ENCODE measurements at places on chromosomes 7 and 10.

DNA sequence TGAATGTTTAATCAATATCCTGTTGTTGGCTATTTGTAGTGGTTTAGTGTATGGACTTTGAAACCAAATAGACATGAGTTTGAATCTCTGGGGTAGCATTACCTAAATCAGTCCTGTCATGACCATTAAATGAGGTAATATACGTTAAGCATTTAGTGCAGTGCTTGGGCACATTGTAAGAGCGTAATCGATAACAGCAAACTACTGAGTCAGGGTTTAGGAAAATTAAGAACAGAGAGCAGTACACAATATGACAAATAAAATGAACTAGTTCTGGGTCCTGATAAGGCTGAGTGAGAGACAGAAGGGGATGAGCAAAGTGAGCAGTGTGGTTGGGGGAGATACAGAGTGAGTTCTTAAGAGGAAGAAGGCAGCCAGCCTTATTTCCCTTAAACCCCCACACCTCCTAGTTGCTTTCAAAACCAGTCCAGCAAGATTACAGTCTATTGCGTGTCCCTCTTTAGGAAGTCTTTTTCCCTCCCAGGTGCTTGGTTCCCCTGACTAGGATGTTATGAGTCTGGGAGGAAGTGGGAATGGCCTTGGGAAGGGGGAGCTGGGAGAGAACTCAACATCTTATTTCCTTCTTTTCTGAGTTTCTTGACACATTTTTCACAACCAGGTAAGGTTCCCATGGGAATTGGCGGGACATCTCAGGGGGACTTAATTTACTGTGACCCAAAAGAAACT is 171.0 kb downstream of the SND1 start:
- no peak for DNase-seq

DNA sequence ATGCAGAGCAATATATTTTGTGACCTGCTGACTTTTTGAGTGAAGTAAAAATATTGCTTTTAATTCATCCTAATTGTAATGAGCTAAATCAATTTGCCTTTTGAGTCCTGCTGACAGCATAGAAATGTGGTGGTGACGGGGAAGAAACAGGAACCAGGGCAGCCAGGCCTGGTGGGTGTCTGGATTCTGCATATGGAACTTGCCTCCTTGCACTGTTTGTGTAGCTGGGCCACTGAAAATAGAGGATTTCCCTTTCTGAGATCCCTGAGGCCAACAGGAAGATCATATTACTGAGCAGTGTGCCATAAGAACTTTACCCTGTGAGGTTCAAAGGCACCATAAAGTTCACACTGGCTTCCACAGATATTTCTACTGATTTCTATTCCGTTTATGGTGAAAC is 488.4 kb upstream of the AKR1E2 start:
- DNase-seq = no peak

GRCh38 chr7:38658921-38659320 is 27.7 kb upstream of the AMPH start:
- no peak for DNase-seq

DNA sequence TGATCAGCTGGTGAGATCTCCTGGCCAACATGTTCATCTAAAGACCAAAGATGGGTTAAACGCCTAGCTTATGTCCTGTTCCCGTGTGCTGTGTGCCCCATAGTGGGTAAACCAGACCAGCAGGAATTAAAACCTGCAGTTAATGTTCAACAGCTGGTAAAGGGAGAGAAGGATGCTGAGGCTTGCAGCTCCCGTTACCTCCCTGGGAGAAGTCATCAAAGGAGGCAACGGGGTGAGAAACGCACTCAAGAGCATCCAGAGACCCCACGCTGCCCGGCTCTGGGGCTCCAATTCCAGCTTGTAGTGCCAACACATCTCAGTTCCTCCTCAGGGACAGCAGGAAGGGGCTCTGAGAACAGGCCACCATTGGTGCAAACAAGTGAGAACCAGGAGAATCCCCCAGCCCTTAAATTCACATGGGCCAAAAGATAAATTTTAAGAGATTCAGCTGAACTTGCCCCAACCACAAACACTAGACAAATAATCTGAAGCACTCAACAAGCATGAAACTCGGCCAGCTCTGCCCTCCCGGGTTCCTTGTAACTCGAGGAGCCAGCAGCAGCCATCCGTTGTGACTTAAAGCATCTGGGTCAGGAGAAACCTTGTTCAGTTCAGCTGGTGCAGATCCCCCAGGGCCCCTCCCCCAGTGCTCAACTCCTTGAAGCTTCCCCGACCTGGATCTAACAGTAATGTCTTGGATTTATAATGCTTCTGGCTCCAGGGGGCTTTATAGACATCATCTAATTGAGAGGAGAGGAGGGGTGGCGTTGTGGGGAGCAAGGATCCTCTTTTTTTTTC is 29.4 kb downstream of the FAM241B start:
- DNase-seq = no peak

DNA sequence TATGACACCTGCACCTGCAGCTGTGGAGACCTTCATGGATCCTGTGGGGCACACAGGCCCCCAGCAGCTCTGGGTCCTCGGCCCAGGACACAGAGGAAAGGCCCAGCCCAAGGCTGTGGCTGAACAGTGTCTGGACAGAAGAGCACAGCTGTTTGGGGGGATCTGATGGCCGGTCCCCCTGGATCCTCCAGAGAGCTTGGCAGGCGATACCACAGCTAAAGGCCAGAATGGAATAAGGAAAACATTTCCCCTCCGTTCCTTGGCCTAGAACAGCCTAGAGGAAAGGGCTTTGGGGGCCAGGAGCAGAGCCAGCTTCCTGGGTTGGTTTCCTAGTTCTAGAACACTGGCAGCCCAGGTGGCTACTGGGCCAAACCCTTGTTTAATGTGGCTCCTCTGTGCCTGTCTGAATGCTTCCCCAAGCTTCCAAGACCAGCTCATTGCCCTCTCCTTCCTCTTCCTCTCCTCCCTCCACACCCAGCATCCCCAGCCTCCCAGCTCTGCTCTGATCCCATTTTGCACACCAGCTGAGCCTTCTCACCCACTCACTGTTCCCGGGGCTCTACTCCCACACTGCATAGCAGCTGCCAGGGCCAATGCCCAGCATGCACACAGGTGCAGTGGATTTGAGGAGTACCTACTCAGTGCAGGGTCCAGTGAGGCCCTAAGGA is 46.9 kb downstream of the GPAM start:
- no peak for DNase-seq

- DNase-seq = no peak
These were observed 887 bp downstream of the COL13A1 start for GRCh38 chr10:69802424-69803161.

DNA sequence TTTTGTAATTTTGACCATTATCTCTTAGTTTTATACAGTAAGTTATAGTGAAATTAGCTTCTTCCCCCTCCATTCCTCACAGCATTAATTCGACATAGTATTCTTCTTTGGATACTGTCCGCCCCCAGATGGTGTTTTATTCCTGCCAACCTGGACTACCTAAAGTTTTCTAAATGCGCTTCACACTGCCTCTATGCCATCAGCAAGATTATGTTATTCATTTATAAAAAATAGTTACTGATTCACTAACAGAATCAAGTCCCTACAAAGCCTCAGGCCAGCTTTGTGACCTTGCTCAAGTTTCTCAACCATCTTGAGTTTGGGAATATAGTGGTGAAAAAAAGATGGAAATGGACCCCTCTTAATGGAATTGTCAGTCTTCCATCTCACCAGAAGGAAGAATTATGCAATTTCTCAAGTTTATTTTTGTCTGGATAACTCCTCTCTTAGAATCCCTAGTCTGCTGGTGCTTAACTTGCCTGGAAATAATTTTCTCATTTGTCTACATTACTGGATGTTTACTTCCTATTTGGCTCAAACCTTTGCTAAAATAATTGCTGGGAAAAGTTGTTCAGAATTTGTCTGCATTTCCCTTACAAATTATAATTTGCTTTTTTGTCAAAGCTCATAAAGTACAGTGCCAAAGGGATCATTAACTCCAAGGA is 16.7 kb upstream of the FGL2 start:
- no peak for DNase-seq

DNA sequence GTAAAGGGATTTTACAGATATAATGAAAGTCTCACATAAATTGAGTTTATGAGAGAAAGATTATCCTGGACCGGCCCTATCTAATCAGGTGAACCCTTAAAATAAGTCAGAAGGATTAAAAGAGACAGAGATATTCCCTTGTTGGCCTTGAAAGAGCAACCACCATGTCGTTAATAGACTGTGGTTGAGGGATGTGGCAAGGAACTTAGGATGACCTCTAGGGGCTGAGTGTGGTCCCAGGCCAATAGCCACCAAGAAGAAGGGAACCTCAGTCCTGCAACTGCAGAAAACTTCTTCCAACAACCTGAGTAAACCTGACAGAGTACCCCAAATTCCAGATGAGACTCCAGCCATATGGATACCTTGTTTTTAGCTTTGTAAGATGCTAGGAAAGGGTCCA is 121.5 kb downstream of the POLR1F start:
- DNase-seq = no peak

DNA sequence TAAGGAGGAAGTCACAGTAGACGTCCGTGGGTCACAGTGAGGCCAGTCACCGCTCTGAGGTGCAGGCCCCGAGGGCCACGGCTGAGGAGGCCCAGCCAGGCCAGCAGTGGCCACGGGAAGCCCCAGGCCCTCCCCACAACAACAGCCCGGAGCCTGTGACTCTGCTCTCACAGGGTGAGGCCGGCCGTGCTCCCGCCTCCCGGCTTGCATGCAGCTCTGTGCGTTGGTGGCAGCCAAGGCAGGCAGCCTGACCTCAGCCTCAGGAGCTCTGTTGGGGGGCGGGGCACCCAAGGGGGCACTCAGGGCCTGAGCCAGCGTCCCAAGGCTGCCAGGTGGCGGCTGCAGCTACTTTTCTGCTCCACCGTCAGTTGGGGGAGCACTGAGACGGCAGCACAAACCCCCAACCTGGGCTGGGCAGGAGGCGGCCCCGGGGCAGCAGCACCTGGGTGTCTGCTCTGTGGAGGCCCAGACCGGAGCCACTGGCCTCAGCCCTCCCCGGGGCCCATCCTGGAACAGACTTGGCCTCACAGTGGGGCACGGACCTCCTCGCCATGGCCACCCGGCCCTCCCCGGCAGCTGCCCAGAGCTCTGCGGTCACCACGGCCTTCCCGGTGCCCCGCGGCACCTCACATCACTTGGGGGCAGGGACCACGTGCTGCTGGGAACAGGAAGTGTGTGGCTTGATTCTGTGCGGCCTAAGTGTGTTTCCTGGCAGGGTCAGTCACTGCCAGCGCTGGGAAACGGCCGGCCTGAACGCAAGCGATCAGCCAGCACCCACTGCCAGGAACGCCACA is 13.3 kb downstream of the CYP2W1 start:
- DNase-seq = no peak

DNA sequence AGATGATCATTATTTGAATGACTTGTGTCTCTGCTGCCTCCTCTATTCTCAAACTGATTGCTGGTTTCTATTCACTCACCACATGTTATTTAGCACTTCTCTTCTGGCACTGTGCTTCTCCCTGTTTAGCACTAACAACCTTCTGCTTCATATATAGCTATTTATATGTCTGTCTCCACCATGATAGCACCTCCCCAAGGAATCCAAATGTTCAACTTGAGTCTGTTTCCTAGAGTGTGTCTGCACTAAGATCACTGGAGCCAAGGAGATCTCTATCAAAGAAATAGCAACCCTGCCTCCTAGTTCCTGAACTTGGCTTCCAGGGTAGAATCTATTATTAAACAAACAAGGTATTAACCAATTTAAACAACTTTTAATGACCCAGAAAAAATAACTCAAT is 104.5 kb downstream of the CYP26A1 start:
- no peak for DNase-seq

DNA sequence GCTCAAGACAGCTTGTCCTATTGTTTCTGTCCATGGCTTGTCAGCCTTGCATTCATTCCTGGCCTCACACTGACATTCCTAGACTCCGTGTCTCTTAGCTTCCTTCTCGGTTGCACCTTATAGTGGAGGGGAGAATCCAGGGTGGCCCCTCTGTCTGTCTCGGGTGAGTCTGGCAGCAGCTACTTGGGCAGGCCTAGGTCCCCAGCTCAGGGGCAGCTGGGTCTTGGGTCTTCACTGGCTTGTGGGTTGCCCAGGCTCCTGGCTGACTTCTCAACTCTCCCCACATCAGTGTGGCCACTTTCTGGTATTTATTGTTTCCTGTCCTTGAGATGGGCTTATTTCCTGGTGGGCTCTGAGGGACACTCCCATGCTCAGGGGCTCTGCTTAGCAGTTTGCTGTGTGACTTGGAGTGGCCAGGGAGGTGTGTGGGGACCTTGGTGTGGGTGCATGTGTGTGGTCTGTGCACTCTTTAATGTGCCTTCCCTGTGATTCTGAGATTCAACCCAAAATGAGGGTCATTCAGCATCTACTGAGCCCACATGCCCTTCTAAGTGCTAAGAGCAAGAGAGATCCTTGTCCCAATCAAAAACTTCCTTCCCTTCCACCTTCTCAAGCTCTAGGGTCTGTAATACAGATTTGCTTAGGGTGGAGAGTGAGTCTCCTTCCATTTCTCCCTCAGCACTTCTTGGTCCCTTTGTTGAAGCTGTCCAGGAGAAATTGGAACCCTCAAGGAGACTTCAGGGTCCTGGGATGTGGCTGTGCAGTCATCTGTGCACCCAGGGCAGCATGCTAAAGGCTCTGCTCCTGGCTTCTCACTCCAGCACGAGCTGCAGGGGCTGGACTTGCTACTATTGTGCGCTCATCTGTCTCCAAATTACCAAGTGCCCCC is 20.1 kb downstream of the UPP1 start:
- no peak for DNase-seq

- no peak for DNase-seq
These were observed 109.4 kb upstream of the GPR26 start for GRCh38 chr10:123556736-123557135.

- no peak for DNase-seq
These were observed 53.0 kb downstream of the STEAP1B start for GRCh38 chr7:22447008-22447407.

DNA sequence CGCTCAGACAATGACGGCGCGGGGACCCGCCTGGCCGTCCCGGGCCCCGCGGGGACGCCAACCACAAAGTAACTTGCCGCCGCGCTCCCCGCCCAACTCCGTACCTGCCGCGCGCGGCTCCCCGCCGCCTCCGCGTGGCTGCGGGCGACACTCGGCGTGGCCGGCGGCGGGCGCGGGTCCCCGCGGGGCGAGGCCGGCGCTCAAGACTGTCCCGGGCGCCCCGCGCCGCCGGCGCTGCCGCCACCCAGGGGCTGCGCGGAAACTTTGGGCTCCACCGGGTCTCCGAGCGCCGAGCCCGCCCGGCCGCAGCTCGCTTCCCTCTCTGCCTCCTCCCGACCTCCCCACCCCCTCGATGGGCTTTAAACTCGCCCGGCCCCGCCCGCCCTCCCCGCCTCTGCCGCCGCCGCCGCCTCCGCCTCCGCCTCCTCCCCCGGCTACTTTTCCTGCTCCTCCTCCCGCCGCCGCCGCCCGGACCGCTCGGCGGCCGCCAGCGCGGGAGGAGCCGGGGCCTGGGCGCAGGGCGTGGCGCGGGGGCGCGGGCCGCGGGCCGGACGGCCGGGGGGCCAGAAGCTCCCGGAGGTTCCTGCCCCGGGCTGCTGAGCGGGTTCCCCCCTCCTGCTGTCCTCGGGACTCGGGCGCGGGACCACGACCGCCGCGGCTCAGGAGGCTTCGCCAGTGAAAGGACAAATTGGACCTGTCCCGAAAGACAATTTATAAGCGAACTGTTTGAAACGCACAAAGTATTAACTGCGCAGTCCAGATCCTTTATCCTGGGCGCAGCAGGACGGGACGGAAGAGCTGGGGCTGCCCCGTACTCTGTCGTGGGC is 10.6 kb upstream of the GRB10 start:
- DNase-seq = no peak
